ENCODE measurements at places on chromosomes 2 and 18.
A peak's percentile ranks its signal among the peaks of the same experiment; 100 is the strongest.

DNA sequence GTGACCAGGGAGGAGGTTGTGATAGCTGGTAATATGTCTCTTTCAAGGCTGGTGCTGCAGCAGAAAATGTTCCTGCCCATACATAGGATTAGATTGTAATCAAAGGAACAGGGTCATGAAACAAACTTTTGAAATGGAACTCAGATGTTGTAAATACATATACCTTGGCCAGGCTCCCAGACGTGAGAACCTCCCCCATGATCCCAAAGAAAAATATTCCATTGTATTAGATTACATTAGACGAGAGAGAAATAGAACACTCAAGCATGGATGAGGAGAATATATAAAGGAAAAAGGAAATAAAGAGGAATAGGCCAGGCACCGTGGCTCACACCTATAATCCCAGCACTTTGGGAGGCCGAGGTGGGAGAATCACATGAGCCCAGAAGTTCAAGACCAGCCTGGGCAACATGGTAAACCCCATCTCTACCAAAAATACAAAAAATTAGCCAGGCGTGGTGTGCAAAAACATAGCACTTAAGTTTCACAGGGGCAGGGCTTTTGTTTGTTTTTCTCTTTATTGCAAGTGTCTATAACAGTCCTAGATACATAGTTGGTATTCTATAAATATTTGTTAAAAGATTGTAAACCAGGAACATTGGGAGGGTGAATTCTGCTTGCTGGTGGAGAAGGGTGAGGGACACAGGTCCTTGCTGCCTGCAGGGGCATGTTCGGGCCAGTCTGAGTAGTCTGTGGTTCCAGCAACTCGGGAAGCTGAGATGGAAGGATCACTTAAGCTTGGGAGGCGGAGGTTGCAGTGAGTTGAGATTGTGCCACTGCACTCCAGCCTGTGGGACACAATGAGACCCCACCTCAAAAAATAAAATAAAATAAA is 52.8 kb downstream of the RPL37A start:
- no peak for DNase-seq

DNA sequence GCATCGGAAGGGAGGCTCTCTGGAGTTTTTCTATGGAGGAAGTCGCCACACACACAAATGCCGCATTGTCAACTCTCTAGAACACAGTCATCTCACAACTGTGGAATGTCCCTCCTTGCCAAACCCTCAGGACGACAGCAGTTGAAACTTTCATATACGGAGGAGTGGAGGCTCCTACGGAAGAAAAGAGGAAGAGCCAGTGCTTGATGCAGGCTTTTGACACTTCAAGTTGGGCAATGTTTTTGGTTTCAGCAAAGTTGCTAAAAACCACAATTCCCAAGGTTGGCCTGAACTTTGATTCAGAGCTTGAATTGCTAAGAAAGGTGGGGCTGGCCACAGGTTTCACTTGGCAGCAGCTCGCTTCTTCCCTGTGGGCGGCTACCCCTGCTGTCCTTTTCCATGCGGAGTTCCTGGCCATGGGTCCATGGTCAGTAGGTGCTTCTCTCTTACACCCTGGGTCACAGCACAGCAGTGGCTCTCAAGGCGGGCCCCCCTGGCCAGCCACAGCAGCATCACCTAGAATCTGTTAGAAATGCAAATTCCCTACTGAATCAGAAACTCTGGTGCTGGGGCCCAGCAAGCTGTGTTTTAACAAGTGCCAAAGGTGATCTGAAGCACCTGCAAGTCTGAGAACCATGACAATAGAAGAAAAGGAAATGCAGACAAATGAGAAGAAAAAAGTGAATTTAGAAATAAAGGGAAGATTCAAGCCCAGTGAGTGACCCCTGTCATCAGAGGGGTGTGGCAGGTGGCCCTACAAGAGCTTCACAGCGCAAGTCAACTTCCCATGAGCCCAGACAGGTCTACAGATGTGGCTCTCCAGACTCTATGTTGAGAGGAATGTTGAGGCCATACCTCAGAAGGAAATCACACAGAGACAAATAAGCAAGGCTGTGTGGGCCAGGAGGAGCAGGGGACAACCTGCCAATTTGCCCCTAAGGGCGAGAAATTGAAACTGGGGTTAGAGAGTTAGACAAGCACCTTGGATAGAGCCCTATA is 856.4 kb downstream of the RNF144A start:
- no peak for DNase-seq

DNA sequence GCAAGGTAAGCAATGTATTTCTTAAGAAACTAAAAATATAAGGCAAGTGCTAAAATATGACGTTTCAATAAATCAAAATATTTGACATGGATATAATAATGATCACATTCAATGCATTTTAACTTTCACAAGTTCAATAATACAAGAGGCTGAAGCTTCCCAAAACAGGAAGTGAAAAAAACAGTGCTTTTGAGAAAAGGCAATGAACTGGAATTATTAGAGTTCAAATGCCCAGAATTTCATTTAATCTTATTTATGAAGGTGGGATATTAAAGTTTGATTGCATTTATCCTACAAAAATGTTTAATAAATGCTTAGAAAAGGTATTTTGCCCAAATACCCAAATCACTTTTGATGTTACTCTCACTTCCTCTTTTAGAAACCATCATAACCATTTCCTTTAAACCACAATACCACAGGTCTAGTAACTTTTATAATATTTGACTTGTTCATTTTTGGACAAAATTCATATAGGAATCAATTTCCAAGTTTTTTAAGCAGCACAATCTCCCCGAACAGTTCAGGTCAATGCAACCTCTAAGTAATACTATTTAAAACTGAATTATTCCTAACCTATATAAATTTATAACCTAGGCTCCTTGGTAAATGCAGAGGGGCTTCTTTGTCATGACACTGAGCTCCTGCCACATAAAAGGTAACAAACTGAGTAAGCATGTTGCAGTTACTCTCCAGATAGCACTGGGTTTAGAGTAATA is 2.1 kb downstream of the NCKAP1 start:
- DNase-seq: no peak

DNA sequence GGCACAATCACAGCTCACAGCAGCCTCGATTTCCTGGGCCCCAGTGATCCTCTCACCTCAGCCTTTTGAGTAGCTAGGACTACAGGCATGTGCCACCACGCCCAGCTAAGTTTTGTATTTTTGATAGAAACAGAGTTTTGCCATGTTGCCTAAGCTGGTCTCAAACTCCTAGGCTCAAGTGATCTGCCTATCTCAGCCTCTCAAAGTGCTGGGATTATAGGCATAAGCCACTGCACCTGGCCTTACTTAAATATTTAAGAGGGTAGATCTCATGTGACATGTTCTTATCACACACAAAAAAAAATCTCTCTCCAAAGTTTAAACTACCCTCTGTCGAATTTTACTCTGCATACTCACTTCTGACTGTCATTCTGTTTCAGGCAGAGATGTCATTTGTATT is 75.4 kb upstream of the CHRNA1 start:
- no peak for DNase-seq

DNA sequence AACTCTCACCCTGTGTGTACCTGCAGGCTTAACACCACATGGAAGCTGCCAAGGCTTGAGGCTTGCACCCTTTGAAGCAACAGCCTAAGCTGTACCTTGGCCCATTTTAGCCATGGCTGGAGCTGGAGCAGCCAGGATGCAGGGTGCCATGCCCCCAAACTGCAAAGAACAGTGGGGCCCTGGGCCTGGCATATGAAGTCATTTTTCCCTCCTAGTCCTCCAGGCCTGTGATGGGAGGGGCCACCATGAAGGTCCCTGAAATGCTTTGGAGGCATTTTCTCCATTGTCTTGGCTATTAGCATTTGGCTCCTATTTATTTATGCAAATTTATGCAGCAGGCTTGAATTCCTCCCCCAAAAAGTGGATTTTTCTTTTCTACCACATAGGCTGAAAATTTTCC is 238.4 kb downstream of the CDCA7 start:
- DNase-seq: no peak

DNA sequence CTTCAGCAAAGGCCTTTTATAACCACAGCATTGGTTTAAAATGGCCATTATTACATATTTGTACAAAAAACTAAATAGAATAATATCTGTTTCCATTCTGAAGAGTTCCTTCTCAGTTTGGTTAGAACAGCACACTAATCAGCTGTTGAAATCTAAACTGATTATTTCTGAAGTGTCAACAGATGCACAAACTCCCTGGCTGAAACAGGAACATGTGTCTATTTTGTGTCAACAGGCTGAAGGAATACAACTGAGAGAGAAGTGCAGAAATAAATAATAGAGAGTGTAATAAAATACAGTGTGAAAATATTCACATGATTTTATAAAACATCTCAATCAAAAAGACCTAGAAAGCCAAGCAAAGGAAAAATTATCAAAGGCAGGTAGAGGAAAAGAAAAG is 29.7 kb downstream of the IKZF2 start:
- no peak for DNase-seq

DNA sequence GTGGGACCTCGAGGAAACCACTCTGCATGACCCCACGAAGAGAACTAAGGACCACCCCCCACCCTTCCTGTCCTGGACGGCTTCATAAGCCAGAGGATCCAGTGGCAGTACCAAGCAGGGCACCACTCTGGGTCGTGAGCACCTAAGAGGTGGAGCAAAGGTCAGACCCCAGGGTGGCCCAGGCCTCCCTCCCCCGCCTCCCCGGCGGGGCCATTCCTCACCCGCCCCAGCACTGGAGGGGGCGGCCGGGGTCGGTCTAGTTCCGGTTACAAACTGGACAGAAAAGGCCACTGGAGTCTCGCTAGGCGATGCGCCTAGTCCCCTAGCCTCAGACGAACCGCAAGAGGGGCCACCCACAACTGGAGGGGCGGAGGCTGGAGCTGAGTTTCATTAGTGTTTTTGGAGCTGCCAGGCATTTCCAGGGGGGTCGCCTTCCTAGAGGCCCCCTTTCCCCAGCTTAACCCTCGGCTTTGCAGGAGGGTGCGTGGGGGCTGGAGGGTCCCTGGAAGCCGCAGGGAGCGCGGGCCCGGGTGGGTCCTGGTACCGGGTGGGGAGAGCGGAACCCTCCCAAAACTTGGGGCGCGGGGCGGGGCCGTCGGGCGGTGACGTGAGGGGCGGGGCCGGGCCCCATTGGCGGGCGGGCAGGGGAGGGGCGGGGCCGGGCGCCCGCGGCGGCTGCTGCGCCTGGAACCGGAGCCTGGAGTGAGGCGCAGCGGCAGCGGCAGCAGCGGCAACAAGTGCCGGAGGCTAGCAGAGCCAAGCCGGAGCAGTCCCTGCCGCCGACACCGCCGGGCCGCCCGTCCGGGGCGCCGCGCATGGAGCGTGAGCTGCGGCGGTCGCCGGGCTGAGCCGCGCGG is at the start of gene B3GNT2:
Gene B3GNT2 (plus strand): TSS at position 695 of the 857 bp plus-strand sequence. CDS start 26,106 bp downstream, outside the sequence.
- DNase-seq: peak; percentile 86

GRCh38 chr18:67789165-67789545 is 272.6 kb upstream of the DSEL start:
- no peak for DNase-seq

DNA sequence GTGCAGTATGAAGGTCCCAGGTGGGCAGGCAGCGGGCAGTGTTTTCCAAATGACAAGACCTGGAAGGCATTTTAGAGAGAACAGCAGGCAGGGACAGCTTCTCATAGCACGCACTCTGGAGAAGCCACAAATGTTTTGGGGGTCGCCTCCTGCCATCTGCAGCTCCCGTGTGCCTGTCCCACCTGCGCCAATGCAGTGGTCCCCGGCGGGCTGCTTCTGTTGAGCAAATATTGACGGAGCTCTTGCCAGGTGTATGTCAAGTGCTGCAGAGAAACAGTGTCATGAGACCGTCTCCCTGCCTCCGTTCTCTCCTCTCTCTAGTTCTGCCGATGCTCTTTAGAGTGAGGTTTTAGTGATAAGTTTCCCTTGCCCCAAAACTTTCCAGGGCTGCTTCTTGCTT is 174.8 kb downstream of the LDLRAD4 start:
- no peak for DNase-seq

DNA sequence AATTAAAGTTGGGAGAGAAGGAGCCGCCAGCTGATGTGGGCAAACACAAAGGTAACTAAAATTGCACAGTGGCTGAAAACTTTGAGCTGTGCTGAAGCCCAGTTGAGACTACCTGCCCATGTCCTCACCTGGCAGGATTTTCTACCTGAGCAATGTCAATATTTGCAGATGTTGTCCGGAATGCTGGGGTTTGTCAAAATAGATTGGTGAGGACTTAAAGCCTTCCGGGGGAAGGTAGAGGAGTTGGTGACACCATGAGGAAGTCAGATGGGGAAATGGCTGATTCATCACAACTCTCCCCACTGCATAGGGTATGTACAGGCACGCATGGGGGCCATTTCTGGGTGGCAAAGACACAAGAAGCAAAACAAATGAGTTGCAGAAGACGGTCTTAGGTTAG is 114.9 kb downstream of the ALK start:
- no peak for DNase-seq

GRCh38 chr2:219247678-219248642 is 2.7 kb downstream of the STK16 start:
- DNase-seq: no peak

GRCh38 chr2:147441182-147441581 is 403.6 kb upstream of the ACVR2A start:
- no peak for DNase-seq

DNA sequence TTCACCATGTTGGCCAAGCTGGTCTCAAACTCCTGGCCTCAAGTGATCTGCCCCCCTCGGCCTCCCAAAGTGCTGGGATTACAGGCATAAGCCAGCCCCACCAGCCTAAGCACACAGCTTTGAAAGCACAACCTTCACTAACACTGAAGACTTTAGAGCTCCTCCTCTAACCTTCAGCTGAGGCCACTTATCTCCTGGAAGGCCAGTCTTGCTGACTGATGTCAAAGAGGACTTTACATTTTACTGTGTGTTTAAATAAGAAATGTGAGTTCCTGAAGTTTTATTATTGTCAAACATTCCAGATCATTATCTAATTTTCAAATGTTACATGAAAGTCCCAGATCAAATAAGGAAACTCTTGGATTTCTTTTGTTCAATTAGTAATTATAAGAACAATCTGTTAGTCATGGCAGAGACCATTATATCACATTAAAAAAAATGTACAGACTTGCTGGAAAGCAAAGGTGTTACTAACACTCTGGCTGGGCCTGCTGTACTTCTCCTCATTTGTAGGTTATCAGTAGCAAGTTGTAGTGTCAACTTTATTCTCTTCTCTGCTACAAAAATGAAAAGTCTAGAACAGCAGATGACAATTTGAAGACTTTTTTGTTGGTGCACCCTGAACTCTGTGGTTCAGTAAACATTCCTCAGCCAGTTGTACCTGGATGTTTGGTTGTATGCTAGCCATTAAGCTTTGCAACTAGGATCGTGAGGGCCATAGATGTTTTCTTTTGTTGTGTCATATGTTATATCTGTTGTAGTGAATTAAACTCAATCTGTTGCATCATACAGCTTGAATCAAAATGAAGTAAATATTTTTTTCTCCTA is 80.0 kb downstream of the AOX1 start:
- no peak for DNase-seq

GRCh38 chr2:182023235-182023634 is 37.6 kb downstream of the PPP1R1C start:
- no peak for DNase-seq

GRCh38 chr2:44200011-44200410 is 31.3 kb downstream of the PPM1B start:
- DNase-seq: no peak

- DNase-seq: no peak
These were observed 73.7 kb upstream of the RMDN2 start for GRCh38 chr2:37851428-37851827.

- DNase-seq: peak; percentile 58
These were observed 33.1 kb downstream of the ARHGAP15 start for GRCh38 chr2:143162123-143162837.

GRCh38 chr2:238895891-238896600 is 48.2 kb downstream of the TWIST2 start:
- DNase-seq: peak; percentile 14

Data from HEK293T (cell line).